ENCODE measurements at places on chromosomes 12 and 14.
A peak's percentile ranks its signal among the peaks of the same experiment; 100 is the strongest.

- DNase-seq: no peak
These were observed 657.7 kb downstream of the ETNK1 start for GRCh38 chr12:23282701-23283100.

DNA sequence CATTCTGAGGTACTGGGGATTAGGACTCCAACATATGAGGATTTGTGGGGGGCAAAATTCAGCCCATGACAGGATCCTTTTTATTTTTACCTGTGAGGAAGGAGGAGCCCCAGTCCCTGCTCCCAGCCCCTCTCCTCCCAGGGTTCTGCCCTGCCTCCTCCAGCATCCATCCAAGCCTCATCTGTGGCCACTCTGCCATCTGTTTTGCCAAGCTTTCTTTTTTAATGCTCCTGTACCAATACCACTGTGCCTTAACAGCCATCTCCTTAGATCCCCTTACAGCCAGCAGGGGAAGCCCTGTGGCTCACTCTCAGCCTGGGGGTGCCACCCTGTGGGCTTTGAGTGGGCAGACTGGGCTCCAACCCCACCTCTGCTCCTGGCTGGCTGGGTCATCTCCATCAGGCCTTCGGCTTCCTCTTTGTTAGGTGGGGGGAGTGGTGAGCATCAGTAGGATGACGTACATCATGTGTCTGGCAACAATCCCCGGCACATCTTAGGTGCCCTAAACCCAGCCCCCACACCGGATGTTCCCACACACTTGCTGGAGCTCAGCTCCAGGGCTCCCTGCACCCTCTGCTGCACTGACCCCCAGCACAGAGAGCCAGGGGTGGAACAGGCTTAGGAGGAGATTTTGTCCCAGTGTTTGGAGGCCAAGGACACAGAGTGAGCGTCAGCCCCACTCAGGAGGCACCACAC, 40.2 kb downstream of the CYP46A1 start:
- DNase-seq: no peak

- DNase-seq: no peak
These were observed 3.7 kb upstream of the RNASE9 start for GRCh38 chr14:20564501-20564997.

DNA sequence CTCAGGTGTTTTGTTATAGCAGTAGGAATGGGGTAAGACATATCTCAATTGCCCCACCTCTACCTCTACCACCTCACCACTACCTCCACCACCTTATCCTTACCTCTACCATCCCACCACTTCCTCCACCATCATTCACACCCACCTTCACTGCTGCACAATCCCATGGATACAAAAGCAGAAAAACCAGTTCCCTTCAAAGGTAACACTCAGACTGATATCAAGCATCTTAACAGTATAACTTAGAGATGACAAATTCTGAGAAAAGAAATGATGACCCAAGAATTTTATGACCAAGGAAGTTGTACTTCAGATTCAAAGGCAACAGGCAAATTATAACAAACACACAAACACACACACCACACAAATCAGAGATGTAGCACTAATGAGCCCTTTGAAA, 189.4 kb downstream of the NUAK1 start:
- no peak for DNase-seq

- peak; percentile 84 for DNase-seq
These were observed 1.4 kb upstream of the DNAJC14 start for GRCh38 chr12:55830601-55831446.

DNA sequence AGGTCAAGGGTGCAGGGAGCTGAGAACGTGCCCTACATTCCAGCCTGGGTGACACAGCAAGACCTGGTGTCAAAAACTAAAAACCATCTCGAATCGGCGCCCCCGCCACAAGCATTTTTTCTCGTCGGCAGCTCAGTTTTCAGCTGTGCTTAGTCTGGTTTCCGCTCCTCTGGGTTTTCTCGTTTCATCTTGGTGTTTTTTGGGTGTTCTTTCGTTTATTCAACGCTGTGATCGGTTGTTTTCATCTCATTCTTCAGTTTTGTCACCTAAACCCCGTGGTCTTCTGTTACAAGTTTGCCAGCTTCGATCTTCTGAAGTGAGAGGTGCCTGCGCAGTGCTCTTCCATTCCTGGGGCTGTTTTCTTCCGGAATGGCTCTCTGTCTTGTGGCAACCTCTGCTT, 41.4 kb downstream of the NOC4L start:
- no peak for DNase-seq

- no peak for DNase-seq
These were observed 120.4 kb downstream of the CALM1 start for GRCh38 chr14:90517076-90517841.

DNA sequence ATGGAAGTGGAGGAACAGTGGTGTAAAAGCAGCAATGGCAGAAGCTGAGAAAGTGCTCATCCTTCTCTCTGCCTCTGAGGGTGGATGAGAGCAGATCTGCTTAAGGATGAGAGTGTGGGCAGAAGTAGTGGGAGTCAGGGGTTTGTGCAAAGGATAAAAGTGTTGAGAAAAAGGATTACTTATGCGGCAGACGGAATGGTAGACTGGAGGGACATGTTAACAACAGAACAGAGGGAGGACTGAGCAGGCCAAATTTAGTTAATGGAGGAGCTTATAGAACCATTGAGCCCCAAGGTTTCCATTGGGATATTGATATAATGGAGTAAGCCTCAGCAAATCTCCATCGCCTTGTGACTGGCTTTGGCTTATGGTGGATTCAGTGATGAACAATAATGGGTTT, 25.5 kb downstream of the TRHDE start:
- no peak for DNase-seq

GRCh38 chr12:121227294-121227693, 17.4 kb downstream of the P2RX4 start:
- DNase-seq: no peak

GRCh38 chr14:88311780-88312179, 11.3 kb downstream of the KCNK10 start:
- no peak for DNase-seq

- no peak for DNase-seq
These were observed 79.1 kb upstream of the BDKRB2 start for GRCh38 chr14:96125536-96125935.
